NT2/D1 (cell line): ENCODE measurements at places on chromosomes 3 and 15.

- DNase-seq = no peak
These were observed 84.4 kb downstream of the BDH1 start for GRCh38 chr3:197471221-197472010.

DNA sequence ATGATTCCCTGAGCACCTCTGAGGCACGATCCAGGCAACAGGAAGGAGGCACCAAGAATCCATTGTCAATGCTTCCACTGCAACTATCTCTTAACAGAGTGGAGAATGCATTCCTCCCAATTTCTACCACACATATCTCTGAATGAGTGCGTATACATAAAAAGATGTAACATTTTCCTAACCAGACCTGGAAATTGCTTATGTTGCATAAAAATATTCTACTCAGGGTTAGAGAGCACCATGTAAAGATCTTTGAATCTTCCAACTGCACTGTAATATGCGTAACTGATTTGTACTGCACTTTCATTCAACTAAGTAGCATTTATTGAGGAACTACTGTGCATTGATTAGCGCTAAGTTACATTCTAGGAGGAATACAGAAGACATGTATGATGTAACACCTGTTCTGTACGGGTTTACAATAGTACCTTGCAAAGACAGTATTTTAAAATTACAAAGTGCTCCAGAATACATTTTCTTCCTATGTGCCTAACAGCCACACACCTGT is 237.8 kb downstream of the EBLN2 start:
- no peak for DNase-seq

- DNase-seq = no peak
These were observed 52.8 kb upstream of the NSMCE3 start for GRCh38 chr15:29322415-29322814.

DNA sequence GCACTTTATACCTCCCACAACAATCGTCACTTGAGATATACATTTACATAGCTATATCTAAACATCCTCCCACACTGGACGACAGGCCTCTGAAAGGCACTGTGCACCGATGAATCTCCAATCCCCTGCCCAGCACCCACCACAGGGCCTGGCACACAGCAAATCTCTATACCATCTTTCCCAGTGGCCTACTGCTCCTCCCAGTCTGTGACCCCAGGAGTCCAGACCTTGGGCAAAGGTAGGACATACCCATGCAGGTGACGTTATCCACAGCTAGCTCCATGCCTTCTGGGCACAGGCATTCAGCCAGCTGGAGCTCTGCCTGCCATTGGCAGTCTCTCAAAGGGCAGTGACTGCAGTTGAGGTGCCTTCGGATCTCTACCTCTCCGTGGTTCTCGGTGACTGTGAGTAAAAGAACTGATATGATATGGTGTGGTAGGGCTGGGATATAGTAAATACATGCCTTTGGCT is 5.8 kb downstream of the LTK start:
- no peak for DNase-seq

- DNase-seq = peak; percentile 18
These were observed 1.3 kb upstream of the PRR20G start for GRCh38 chr3:127288921-127289705.

- DNase-seq = no peak
These were observed 74.7 kb upstream of the SNRK start for GRCh38 chr3:43211681-43212080.

DNA sequence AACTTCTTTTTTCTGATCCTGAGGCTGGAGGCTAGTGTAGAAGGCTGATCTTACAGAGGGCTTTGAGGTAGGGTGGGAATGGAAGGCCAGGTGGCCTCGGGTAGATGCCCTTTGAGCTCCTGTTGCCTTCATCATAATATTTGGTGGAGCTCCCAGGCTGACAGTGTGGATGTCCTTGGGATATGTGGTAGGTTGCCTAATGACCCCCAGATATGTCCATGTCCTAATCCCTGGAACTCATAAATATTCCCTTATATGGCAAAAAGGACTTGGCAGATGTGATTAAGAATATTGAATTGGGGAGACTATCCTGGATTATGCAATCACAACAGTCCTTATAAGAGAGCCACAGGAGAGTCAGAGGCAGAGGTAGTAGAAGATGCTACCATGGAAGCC is 5.5 kb downstream of the ADAMTSL3 start:
- DNase-seq = no peak

- DNase-seq = peak; percentile 25
These were observed 922 bp downstream of the RAB11A start for GRCh38 chr15:65869954-65870871.

DNA sequence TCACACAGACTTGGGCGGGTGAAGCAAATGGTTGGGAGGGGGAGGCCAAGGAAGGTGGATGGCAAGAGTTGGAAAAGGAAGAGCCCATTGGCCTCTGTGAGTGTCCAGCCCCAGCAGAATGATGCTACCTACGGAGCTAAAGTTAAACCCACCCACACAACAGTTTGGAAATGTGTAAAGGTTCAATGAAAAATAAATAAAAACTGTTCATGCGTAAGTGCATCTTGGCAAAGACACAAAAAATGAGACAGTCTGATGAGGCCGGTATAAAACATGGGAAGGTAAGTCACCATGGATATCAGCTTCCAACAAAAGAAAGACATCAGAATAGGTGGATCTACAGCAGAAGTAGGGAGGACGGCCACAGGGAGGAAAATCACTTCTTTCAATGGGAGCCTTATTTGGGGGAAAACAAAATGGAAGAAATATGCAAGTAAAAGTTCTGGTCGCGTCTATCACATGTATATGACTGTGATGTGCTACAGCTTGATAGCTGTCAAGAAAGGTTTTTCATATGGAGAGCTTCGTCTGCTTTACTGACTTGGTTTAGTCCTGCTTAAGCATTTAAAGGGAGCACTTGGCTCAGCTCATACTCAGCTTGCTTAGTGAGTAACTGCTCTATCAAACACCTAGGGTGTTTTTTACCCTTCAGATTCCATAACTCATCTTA is 82.8 kb downstream of the TIGIT start:
- DNase-seq = no peak

GRCh38 chr3:195584543-195584870 is 767 bp upstream of the APOD start:
- no peak for DNase-seq

DNA sequence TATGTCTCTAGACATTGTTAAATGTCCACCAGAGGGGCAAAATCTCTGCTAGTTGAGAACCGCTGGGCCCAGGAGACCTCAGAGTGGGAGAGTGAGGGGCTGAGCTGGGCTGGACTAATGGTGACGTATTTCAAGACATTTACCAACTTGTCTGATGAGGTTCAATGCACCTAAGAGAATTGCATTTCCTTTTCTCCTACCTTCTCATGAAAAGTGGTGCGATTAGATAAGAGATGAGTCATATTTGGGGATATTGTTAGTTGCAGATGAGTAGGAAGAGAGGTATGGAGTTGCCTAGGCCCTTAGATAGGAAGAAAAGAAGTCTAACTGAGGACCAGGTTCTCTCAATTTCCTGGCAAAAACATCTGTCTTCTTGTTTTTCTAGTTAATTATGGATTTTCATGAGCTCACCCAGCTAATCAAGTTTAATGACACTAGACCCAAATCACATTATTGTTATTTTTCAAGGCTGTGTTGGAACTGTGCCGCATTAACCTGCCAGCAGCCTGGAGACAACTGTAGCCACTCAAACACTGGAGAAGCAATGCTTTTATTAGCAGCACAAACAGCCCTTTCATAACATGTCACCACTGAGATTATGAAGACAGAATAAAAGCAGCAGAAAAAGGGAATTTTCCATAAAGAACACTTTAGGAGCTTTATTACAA is 144.2 kb downstream of the PDCD6IP start:
- no peak for DNase-seq

GRCh38 chr3:13655061-13655913 is 106.4 kb downstream of the FBLN2 start:
- peak; percentile 57 for DNase-seq

GRCh38 chr3:132395126-132395525 is 22.2 kb upstream of the DNAJC13 start:
- DNase-seq = no peak

DNA sequence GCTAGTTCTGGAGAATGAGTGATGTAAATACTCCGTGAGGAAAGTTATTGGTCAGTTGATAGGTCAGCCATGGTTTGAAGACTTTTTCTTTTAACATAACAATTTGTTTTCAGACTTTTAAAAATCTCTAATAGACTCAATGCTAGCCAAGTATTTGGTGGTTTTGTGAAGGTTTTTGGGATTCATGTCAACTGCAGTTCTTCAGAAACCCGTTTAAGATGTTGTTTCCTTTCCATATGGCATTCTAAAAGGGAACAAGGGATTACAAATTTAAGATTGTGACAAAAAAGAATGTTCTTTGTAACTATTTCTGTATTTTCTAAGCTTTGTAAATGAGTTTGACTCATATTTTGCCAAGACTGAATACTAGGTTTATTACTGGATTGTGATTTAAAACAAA is 281.7 kb upstream of the COL8A1 start:
- no peak for DNase-seq

- DNase-seq = no peak
These were observed 147.1 kb upstream of the IGF1R start for GRCh38 chr15:98501192-98501591.

- no peak for DNase-seq
These were observed 20.0 kb downstream of the ATRIP start for GRCh38 chr3:48466386-48467109.

GRCh38 chr15:57652481-57652880 is 54.0 kb upstream of the POLR2M start:
- DNase-seq = no peak

DNA sequence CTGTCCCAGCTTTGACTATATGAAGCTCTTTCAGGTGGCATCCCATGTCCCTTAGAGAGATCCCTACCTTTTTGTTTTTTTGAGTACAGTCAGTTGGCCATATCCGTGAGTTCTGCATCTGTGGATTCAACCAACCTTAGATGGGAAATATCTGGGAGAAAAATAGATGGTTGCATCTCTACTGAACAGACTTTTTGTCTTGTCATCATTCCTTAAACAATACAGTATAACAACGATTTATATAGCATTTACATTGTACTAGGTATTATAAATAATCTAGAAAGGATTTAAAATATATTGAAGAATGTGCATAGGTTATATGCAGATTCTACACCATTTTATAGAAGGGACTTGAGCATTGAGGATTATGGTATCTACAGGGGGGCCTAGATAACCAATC is 65.1 kb downstream of the APBA2 start:
- DNase-seq = no peak

- no peak for DNase-seq
These were observed 740 bp upstream of the NSMCE3 start for GRCh38 chr15:29270169-29270955.

- no peak for DNase-seq
These were observed 13.9 kb downstream of the NR1I2 start for GRCh38 chr3:119795849-119796248.

DNA sequence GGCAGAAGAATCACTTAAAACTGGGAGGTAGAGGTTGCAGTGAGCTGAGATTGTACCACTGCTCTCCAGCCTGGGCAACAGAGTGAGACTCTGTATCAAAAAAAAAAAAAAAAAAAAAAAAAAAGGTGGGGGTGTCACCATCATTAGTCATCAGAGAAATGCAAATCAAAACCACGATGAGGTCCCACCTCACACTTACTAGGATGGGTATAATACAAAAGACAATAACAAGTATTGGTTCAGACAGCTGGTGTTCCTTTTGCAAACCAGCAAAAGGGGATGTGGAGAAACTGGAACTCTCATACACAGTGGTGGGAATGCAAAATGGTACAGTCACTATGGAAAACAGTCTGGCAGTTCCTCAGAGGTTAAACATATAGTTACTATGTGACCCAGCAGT is 78.7 kb upstream of the TSC22D2 start:
- DNase-seq = no peak

- no peak for DNase-seq
These were observed 33.1 kb downstream of the ATP13A5 start for GRCh38 chr3:193345431-193345830.
